ENCODE measurements at places on chromosomes 12 and 14.

GRCh38 chr12:90473831-90474230, 481.1 kb downstream of the CCER1 start:
- DNase-seq: no peak

DNA sequence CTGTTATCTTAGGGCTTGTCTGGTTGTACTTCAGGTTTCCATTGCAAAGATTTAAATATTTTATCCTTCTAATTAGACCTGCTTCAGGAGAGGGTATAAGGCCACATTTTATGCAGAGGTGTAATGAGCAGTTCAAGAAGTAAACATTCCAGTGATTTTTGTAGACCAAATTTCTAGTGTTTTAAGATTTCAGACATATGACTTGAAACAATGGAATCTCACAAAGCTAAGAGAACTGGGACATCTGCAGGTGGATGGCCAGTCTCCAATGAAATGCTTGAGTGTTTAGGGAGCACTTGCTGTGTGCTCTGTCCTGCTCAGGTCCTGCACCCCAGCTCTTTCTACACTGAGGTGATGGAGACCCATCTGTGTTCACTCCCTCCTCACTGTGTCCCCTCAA, 7.9 kb downstream of the C14orf132 start:
- DNase-seq: no peak

- no peak for DNase-seq
Observed at GRCh38 chr14:100901391-100902183, 1.9 kb downstream of the RTL1 start.

DNA sequence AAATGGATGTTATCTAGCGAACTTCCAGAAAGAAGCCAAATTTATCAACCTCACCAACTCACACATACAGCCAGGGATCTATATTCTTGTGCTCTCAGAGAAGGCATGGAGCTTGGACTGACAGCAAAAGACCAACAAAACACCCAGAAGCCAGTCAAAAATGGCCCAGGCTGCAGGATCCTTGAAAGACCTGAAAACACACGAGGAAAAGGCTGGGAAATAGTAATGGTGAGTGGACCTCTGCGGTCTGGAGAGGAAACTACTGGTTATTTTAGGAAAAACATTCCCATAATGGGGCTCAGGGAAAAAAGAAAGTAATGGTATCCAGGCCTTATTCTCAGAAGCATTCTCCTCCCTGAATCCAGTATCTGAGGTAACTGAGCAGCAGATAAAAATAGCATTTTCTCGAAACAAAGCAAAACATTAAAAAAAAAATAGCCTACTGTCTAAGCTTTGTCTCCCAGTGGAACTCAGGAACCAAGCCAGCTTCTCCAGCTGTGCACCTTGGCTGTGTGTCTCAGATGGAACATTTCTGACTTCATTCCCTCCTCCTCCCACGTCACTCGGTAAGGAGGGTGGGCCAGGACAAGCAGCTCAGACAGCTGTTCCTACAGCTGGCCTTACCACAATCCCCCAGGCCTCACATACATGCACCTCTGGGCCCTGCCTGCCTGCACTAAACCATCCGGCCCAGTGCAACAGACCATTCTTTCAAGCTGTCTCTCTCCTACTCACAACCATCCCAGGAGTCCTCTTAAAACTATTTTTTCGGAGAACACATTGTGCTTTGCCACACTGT, 249.9 kb downstream of the DAD1 start:
- DNase-seq: no peak

DNA sequence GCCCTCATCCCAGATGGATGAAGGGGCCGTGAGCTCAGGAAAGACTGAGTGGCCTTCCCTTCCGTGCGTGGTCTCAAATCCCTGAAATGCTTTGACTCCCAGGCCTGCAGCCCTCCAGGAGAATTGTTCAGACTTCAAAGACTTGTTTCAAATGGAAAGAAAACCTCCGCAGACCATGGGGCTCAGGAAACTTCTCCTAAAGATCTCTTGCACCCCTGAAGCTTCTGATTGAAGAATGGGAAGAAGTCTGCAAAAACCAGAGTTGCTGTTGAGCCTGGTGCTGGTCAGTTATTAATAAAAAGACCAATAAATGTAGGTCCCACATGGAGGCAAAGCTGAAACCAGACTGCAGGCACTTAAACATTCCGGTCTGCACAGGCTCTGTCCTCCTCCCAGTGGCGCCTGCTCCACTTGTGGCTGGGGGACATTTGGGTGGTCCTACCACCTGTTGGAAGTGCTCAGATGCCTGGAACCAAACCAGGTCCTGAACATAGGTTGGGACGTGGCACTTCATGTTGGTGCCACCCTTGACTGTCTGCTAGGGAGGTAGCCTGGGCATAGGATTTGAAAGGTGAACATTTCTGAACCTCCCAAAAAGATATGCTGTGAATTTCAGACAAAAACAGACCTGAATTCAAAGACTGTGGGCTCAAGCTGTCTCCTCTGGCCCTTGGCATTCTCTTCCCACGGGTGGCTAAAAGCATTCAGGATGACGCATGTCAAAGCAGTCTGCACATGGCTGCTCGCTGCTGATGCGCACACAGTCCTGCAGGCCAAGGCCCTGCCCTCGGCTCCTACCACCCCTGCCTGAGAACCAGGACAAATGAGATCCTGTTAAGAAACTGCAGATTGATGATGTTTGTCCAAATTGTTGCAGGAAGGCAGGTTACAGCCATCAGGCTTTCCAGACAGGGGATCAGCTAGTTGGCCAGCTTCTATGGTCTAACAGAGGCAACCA, 36.2 kb upstream of the MEG3 start:
- DNase-seq: no peak

GRCh38 chr12:32549675-32550079, 129.4 kb upstream of the DNM1L start:
- DNase-seq: no peak

- DNase-seq: no peak
Observed at GRCh38 chr14:61517911-61518384, 177.4 kb upstream of the HIF1A start.

DNA sequence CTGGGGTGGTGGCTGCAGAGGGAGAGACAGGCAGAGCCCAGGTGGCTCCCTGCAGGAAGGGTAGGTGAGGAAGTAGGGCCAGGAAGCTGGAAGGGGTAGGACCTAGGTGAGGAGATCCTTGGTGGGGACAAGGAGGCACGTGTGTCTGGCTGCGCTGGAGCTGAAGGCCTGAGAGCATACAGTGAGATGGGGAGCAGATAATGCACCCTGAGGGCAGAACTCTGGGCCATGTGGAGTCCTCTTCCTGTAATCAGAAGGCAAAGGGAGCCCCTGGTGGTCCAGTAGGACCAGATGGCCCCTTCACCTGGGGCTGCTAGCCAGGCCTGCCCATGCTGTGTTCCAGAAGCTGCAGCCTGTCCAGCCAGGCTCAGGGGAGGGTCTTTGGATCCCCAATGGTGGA, 15.3 kb upstream of the KRT80 start:
- no peak for DNase-seq

DNA sequence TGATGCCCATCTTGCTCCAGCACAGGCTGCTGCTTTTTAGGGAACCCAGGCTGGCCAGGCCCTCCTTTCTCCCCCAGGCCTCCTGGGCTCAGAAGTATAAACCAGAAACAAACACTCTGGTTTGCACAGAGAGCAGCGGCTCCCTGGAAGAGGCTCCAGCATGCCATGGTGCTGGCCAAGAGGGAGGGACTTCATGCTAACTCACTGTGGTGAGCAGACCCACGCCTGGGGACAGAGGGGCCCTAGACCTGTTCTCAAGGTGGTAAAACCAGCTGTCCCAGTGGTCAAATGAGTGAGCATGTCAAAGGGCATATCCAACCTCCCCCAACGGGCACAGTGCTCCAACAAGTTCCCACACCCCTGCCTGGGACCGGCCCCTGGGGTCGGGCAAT, 15.5 kb downstream of the BCL11B start:
- DNase-seq: no peak

DNA sequence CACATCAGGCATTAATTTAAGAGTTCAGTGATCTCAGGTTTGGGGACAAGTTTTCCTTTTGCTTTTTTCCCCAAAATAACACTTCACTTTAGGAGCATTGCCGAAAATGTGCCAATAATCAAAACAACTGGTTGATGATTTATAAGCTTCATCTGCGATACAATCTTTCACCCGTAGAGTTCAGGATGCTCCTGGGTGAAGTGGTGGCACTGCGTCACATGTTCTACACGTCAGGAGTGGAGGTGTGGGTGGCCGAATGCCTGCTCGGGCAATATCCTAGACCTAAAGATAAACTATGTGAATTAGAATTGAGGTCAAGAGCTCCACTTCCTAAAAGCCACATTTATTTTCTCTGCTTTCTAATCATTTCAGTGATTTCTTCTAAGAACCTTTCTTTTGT, 70.9 kb upstream of the DICER1 start:
- no peak for DNase-seq

- DNase-seq: no peak
Observed at GRCh38 chr12:90515199-90516175, 439.5 kb downstream of the CCER1 start.

GRCh38 chr12:24480766-24481449, 468.0 kb downstream of the BCAT1 start:
- no peak for DNase-seq

DNA sequence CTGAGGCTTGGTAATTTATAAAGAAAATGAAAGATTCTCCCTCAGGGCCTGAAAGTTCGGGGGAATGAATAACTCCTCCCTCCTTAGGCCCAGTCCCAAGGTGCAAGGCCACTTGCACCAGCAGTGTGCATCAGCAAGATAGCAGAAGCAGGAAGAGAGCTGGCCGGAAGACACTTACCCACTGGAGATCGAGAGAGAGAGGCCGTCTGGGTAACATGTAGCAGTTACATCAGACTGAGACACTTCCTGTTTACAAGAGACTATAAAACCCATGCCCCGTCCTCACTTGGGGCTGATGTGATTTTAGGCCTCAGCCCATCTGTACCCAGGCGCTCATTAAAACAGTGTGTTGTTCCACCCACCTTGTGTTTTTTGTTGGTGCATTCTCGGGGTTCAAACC, 85.2 kb downstream of the TMTC3 start:
- DNase-seq: no peak

GRCh38 chr14:67522270-67522669, 10.8 kb upstream of the PLEKHH1 start:
- DNase-seq: no peak

DNA sequence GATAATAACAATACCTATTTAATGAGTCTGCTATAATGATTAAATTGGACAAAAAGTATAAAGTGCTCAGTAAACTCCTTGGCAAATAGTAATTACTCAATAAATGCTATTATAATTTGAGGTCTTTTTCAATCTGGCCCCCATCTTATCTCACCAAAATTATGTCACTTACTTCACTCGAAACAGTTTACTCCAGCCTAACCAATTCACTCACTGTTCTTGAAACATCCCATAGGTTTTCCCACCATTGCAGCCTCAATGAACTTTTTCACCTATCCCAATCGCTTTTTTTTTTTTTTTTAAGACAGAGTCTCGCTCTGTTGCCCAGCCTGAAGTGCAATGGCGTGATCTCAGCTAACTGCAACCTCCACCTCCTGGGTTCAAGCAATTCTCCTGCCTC, 17.5 kb upstream of the PRKAG1 start:
- no peak for DNase-seq

DNA sequence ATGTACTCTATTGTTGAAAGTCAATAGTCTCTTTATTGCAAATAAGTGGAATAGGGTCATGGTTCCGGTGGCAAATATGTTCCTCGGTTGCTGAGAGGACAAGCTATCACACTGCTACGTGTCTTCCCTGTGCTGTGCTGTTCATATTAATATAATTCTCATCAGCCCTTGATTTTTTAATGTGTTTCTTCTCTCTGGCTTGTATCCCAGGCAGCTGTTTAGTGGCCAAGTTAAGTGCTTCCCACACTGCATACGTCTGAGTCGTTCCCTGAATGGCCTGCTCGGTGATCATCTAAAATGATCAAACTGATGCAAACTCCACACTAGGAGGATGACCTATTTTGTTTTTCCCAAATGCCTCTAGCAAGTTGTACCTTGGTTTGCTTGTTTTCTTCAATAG, 186.4 kb downstream of the ANO6 start:
- no peak for DNase-seq

GRCh38 chr12:46935271-46935847, 109.6 kb upstream of the SLC38A4 start:
- DNase-seq: no peak

- DNase-seq: peak; percentile 68
Observed at GRCh38 chr14:88542857-88543795, 11.7 kb downstream of the PTPN21 start.

DNA sequence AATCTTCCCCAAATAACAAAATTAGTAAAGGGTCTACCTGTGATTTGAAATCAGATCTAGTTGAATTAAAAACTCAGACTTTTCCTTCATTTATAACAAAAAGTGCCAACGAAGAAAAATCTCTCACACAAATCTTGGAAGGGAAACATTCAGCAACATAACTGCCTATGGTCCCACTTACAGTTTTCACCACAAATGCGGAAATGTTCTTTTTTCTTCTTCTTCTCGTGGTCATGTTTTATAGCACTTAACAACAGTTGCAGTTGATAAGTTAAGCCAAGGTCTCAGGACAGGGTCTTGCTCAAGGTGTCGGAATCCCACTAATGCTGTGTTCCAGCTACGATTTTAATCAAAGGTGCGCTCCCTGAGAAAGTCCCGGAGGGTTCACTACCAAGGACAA, 10.1 kb downstream of the RNASE6 start:
- no peak for DNase-seq

DNA sequence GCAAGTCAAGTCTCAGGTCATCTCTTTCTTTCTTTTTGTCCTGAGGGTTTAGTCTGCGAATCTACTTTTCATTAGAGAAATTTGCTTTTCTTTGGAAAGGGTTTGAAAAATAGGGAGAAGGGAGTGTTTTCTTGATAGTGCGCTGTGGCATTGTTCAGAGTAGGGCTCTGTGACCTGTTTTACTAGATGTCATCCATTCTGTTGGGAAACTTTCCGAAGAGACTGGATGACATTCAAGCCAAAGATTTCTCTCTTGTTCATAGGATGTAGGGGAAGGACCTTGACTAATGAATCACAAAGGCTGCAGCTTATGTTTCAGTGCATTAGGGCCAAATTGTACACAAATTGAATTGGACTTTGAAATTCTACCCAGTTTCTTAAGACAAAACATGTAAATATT, 14.7 kb downstream of the DLST start:
- DNase-seq: no peak

DNA sequence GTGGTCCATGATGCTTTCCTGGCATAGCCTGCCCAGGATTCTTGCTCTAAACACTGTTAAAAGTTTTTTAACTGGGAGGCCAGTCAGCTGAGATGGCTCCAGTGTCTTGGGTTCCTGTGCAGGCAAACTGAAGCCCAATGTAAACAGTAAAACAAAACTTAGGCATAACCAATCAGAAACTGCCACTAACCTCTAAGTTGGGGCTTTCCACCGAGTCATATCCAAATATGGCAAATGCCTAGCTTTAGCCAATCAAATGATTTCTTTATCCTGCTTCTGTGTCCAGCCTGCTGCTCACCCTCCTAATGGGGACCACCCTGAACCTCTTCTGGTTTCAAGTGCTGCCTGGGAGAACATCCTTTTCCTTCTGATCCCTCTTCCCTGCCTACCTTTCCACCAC, 277.9 kb downstream of the EMP1 start:
- no peak for DNase-seq

GRCh38 chr14:63852271-63852816, 460 bp upstream of the SYNE2 start:
- no peak for DNase-seq
